NAMALWA (cell line): ENCODE measurements at places on chromosomes 2 and 18.

DNA sequence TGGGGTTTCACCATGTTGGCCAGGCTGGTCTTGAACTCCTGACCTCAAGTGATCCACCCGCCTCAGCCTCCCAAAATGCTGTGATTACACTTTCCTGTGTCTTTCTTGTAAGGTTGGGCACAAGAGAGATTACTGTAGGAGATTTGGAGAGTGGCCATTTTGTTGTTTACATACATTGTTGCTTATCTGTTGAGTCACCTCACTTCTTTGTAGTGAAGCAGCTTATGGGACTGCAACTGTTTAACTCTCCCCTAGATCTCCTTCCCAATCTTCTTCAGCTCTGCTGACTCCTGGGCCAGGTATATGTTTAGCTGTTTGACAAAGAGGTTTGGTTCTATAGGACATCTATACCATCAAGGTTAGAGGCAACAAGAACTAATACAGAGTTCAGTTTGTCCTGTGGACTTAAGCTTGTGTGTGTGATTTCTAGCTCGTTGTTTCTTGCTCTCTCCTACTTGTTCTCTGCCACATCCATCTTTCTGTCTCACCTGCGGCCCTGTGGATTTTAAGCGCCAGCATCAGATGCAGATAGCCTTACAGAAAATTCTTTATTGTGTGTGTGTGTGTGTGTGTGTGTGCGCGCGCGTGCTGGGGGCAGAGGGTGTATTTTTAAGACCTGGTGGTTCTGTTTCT, 95.4 kb downstream of the HAUS1 start:
- DNase-seq: no peak

- DNase-seq: no peak
Measured at GRCh38 chr2:151761687-151762086, 27.4 kb upstream of the NEB start.

DNA sequence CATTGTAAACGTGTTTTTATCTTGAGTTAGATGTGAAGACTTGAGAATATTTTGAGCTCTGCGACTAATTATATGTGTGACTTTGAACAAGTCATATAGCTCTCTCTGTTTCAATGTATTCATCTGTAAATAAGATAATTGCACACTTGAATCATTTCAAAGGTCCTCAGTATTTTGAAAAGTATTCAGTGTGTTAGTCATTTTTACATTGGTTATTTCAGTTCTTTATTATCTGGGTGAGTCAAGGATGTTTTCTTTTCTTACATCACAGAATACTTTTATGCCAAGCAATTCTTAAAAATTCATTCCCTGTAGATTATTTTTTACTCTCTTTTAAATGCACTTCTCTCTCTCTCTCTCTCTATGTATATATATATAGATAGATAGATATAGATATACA, 1098.0 kb upstream of the ZEB2 start:
- no peak for DNase-seq

DNA sequence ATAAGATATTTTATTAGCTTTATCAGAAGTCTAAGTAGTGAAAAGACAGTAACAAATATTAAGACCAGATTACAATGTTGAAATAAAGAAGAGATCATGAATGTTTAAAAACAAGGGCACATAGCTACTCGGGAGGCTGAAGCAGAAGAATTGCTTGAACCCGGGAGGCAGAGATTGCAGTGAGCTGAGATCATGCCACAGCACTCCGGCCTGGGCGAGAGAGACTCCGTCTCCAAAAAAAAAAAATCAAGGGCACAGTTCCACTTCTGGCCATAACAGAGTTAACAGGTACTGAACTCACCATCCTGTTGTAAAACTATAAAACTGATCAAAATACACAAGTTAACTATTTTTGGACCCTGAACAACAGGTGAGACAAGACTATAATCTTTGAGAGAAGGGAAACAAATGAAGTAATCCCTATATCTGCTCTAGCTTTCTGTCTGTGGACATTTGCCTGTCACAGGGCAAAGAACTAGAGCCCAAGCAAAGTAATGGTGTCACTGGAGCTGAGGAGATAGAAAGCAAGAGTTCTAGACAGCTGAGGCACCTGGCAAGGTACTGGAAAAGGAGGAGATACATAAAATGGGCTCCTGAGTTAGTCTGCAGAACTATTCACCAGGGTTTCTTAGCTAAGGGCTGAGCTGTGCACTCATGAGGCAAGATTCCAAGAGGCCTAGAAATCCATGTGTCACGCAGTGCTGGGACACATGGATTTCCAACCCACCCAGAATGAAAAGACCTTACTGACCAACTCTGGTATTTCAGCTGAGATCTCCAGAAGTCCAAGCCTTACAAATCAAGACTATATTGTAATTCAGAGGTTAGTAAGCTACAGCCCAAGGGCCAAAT, 15.2 kb downstream of the MMADHC start:
- no peak for DNase-seq

DNA sequence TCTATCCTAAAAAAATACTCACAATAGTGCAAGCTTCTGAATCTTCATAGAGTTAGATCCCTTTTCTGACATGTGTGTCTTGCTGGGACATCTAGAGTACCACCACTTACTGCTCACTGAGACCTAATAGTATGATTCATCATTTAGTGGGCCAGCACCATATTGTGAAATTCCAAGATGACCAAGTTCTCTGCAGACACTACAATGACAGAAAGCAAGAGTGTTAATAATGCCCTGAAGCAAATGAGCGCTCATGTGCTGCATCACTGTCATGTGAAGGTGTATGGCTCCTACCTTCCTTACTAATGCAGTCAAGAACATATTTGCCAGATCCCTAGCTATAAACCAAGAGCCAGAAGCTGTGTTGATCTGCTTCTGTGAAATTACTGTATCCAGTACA, 606.2 kb upstream of the NXPH2 start:
- DNase-seq: no peak

DNA sequence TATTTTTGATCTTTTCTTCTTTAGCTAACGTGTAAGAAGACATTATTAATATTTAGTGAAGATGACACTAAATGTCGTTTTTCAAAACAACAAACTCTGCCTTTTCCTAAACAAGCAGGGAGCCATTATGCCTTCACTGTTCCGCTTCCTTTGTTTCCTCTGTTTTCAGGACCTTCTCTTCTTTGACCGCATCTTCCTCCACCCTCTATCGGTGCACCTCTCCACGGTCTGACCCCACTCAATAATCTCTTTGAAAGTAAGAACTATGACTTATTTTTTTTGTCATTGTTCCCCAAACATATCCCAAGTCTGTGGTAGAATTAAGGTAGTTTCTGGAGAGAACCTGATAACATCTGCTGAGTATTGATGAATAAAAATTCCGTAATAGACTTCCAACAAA, 5.8 kb upstream of the SCN1A start:
- no peak for DNase-seq

GRCh38 chr2:6723865-6724604, 141.7 kb downstream of the CMPK2 start:
- no peak for DNase-seq

GRCh38 chr2:23698721-23699579, 228.0 kb downstream of the ATAD2B start:
- DNase-seq: peak; percentile 48

- DNase-seq: no peak
Measured at GRCh38 chr2:96470109-96470508, 35.0 kb downstream of the NEURL3 start.

DNA sequence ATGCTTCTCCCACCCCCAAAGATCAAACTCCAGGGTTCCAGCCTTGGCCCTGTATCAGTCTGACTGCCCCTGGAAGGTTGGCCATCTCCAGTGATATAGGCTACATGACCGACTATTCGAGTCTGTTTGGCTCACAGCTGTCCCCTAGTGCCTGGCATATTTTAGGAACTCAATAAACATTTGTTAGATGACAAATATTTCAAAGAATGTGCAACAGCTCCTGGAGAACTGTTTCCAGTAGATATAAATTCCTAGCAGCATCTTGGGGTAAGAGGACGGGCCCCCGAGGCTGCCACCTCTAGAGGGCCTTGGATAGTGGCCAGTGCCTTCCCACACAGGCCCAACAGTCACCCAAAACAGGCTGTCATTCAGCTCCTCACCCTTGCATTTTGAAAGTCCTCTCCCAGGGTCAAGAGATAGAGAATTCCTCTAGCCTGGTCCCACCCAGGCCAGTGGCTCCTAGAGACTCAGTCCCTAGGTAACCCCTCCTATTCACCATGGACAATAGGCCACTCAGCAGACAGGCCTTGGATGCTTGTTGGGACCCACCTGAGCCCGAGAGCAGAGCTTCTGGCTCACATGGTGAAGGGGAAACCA, 45.1 kb upstream of the ATP6V1B1 start:
- DNase-seq: no peak

GRCh38 chr2:102166189-102166845, 20.5 kb upstream of the IL1RL2 start:
- DNase-seq: no peak

GRCh38 chr2:205129531-205129930, 552.8 kb upstream of the NRP2 start:
- no peak for DNase-seq

GRCh38 chr2:98914713-98915580, 21.1 kb downstream of the CRACDL start:
- DNase-seq: no peak

GRCh38 chr18:6569813-6570212, 155.1 kb upstream of the L3MBTL4 start:
- DNase-seq: no peak

DNA sequence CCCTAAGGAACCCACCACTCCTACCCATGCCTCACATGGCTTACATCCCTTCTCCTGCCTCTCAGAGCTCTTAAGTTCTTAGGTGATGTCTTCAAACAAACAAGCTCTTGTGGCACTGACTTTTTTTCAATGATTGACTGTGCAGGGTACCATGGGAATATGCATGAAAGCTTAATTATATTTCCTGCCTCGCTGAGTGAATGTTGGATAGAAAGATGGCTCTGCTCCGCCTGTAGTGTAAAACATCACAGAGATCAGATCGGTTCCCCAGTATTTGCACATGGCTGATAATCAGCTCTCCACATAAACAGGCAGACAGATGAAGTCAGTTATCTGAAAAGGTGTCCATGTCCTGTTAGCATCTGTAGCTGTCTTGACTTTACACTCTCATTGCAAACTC, 820.8 kb downstream of the TDRD15 start:
- no peak for DNase-seq

DNA sequence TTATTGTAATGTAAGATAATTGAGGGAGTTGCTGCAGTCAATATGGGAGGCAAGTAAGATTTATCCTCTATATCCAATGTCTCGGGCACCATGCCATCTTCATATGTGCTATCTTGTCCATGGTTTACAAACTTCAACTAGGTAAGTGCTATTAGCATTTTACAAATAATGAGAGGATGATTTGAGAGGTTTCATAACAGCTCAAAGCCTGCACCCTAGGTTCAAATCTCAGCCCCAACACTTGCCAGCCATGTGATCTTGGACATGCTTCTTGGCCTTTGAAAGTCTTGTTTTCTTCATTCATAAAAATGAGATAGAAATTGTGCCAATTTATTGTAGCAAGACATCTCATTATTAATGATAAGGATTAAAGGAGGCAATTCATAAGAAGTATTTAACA, 108.8 kb downstream of the RND3 start:
- DNase-seq: no peak

DNA sequence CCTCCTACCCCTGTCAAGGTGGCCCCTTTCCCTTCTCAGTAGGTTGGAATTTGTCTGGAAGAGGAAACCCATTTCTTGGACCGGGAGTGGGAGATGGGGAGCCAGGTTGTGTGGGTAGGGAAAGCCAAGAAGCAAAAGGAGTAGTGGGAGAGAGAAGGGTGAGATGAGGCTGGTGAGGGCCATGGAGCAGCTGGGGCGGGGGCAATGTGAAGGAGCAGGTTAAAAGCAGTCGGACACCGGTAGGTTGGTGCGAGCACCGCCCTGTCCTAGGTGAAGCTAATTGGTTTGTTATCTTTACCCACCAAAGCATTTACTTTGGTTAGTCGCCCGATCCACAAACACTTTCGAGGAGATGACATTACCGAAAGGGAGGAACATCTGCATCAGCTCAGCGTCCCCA, 306.8 kb downstream of the CELF4 start:
- no peak for DNase-seq

DNA sequence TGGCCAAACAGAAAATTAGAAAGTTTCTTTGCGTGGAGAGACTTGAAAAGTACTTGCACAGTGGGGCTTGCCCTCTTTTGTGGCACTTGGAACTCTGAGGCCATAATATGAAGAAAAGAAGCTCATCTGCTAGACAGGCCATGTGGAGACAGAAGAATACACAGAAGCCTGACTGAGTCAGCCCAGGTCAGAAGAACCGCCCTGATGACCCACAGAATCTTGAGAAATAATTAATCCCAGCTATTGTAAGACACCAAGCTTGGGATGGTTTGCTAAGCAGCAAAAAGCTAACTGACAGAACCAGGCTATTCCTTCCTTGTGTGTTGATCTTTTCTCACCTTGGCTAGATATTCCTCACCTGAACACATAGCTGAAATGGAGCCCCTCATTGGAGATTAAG, 33.7 kb downstream of the G6PC2 start:
- no peak for DNase-seq

GRCh38 chr2:159209341-159210306, 76.9 kb downstream of the WDSUB1 start:
- no peak for DNase-seq

- no peak for DNase-seq
Measured at GRCh38 chr2:28068088-28068487, 177.6 kb downstream of the BABAM2 start.

DNA sequence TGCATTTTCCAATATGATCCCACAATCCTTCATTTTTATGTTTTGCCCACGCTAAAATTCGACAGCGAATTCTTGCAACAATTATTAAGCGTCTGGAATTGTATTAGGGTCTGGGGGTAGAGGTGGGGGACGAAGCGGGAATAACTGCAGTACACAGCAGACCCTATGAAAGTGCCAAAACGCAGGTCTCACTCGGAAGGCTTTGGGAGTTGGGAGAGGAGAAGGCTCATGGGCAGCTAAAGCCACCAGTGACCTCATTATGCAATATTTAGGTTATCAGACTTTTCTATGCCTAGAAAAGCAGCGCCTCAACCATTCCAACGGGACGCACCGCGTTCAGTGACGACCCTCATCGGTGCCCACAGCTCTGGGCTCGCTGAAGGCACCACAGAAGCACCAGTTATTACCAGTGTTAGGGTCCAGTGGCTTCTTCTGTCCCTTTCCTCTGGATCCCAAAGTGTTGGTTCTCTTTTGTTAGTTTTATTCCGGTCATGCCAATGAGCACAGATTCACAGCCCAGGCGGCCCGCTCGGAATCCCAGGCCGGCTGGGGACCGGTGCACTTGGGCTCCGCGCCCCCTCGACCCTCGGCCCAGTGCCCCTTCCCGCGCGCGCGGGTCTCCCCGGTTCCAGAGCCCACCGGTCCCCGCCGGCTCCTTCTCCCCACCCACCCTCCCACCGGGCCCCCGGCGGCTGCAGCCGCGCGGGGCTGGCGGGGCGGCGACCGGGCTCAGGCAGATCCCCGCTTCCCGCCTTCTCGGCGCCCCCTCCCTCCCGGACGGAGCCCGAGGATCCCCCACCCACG, 737 bp upstream of the MAPK4 start:
- no peak for DNase-seq

GRCh38 chr2:118222672-118223421, 134.6 kb downstream of the INSIG2 start:
- no peak for DNase-seq

GRCh38 chr18:43271593-43272432, 5.5 kb downstream of the SYT4 start:
- DNase-seq: peak; percentile 73

- DNase-seq: no peak
Measured at GRCh38 chr18:9716780-9717563, 8.9 kb downstream of the RAB31 start.
